ENCODE measurements at places on chromosomes 7 and 10.

DNA sequence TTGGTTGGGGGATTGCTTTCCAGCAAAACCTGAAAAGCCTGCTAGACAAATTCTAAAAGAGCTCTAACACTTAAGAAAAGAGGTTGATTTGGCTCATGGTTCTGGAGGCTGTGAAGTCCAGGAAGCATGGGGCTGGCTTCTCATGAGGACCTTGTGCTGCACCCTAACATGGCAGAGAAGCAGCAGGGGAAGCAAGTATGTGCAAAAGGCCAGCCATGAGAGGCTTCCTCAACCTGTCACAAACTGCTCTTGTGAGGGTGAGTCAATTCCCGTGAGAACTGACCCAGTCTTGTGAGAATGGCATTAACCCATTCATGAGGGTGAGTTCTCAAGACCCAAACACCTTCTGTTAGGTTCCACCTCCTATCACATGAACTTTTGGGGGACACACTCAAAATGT, 54.3 kb upstream of the IGFBP3 start:
- DNase-seq: no peak

GRCh38 chr7:157282141-157282801, 54.5 kb upstream of the DNAJB6 start:
- no peak for DNase-seq

- no peak for DNase-seq
These were observed 38.7 kb downstream of the GNA12 start for GRCh38 chr7:2805213-2805944.

- no peak for DNase-seq
These were observed 39.7 kb upstream of the ENO4 start for GRCh38 chr10:116809483-116810119.

DNA sequence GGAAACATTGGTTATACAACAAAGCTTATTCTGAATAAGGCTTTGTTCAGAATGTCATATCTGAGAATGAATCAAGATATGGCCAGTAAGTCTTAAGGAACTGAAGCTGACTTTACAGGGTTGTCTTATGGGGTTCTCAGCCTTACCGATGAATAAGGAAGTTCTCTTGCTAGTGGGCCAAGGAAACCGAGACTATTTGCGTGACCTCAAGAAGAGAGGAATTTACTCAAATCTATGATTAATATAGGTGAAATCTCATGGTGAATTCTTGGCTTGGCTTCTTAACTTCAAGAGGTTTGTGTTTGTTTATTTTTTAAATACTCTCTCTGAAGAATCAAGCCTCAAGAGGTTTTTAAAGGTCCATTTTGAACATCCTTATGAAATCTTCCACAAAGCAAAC, 4.7 kb upstream of the MRLN start:
- no peak for DNase-seq

GRCh38 chr10:127694580-127695193, 42.3 kb upstream of the FOXI2 start:
- no peak for DNase-seq

Data from activated T-helper 1 cell treated with anti-CD3 and anti-CD28 coated beads, Interleukin-2, amount 50 U/mL, for 16 hours (primary cell).